Mucosa of gallbladder (tissue), 1 donor: ENCODE measurements at places on chromosomes 1 and 21. TPM values are rescaled to one million over a fixed set of nuclear protein-coding genes. Genes with fewer than 3 reads are reported as not detected.

The NFIA gene
- 82.8 TPM for total RNA-seq

The OPTC gene
- not detected for total RNA-seq

The TAS1R1 gene
- 0.49 TPM for total RNA-seq

The CACNA1S gene
- total RNA-seq = not detected

DNA sequence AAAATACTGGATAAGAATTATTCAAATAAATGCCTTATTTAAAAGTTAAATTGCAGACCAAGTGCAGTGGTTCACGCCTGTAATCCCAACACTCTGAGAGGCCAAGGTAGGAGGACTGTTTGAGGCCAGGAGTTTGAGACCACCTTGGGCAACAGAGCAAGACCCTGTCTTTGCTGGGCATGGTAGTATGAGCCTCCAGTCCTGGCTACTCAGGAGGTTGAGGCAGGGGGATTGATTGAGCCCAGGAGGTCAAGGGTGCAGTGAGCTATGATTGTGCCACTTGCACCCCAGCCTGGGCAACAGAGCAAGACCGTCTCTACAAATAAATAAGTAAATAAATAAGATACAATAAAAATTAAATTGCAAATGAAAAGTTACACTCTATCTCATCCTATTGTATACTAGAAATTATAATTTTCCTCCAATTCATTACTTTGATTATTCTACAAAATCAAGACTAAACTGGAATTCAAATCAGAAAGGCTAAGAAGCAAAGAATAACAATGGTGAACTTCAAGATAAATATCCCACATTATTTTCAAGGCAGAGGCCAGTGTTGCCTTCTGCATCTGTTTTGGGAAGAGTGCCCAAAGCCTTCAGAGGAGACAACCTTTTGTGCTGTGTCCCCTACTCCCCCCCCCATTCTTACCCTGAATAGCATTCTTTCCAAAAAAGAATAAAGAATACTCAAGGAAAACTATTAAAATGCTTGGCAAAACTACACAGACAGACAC, 73.3 kb upstream of the IRF2BP2 start:
- no peak for DNase-seq

DNA sequence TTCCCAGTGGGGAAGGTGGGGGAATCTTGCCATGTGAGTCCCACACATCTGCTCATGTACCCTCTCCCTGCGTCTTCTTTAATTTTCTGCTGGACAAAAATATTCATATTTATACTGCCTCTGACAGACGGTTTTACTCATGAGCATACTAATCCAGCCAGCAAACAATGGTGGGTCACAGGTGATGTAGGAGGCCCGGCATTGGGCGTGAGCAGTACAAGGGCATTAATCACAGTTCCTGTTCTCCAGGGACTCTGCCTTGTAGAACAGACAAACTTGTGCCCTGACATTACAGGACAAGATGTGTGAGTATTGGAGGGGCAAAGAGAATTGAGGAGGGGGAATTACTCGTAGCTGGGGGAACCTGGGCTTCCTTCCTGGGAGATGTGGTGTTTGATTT, 25.0 kb downstream of the MTARC1 start:
- DNase-seq = no peak

- DNase-seq = no peak
Observed at GRCh38 chr1:226308166-226308722, 720 bp downstream of the LIN9 start.

- DNase-seq = no peak
Observed at GRCh38 chr1:237713916-237714315, 176.8 kb downstream of the ZP4 start.

- peak; percentile 38 for DNase-seq
Observed at GRCh38 chr1:12464598-12465056, 153.4 kb downstream of the DHRS3 start.

DNA sequence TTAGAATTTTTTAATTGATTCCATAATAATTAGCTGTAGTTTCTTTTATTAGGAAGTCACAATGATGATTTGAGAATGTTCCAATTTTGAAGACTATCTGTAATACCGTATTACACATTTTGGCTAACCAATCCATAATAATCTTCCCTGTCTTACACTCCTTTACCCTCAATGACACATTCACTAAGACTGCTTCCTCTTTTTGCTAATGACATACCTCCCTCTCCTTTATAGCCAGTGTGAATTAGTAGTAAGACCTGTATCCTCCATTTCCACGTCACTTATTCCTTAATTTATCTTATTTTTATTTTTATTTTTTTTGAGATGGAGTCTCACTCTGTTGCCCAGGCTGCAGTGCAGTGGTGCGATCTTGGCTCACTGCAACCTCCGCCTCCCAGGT, 10.1 kb downstream of the KDM1A start:
- no peak for DNase-seq

DNA sequence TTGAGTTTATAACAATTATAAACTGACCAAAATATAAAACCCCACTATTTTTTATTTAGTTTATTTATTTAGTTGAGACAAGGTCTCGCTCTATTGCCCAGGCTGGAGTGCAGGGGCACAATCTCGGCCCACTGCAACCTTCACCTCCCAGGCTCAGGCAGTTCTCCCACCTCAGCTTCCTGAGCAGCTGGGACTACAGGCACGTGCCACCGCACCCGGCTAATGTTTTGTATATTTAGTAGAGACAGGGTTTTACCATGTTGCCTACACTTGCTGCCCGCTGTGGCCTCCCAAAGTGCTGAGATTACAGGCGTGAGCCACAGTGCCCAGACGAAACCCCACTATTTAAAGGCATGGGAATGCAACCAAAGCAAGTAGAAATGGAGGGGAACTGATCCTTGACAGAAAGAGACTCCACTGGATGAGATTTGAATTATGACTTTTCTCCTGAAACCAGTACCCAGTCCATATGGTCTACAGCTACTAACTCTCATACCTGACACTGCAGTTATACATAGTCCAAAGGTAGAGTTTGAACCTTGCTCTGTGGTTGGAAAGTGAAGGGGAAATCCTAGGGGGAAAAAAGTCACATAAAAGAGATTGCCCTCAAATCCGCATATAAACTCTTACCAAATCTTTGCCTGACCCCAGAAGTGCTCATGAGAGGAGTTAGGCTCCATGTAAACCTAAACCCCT, 11.3 kb downstream of the LRRC8C start:
- DNase-seq = no peak
